ENCODE measurements at places on chromosomes 1 and 21.

DNA sequence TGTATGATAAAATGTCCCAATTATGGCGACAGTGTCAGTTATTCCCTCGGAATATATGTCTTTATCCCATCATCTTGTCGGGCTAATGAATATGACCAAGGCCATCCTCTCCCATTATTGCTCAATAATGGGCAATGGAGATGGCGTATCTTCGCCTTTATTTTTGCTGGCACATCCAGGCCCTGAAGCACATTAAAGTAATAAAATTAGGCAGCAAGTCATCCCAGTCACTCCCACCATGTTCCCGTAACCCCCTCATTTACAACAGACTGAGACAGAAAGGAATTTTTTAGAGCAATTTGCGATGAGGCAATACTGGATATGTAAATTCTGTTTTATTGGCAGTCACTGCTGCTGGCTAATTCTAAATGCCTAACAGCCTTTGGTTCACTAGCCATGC lies 35.3 kb downstream of the CLIC6 start:
- peak; percentile 16 for DNase-seq

- DNase-seq: no peak
Observed at GRCh38 chr1:211734791-211735190, 59.4 kb upstream of the NEK2 start.

DNA sequence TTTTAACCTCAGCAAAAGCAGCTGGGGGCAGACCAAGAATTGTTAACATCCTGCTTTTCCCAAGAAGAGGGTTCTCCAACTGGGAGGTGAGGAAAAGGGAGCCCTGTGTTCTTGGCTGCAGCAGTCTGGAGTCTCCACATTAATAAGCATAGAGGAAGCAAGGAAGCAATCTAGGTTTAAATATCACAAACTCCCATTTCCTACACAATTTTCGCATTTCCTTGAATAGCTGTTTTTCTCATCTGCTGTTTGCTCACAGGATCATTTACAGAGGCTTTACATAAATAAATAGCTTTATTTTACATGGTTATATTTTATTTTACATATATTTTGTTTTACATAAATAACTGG lies 124.0 kb downstream of the TRIM33 start:
- DNase-seq: no peak

DNA sequence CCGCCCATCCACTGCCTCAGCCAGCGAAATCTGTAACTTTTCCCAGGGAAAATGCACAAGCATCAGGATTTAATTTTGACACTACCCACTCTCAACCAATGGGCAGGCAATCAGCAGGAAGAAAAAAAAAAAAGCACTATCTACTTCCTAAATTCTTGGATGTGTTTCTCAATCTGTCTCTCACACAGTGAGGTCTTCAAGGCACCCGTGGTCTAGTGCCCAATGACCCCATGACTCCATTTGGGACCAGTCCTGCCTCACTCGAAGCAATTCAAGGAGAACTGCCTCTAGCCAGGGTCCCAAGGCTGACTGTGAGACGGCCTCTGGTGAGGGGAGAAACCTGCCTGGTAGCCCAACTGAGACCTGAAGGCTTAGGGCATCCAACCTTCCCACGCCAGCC lies 35.9 kb downstream of the CSF1 start:
- DNase-seq: no peak

GRCh38 chr1:58460469-58460868 lies 86.1 kb downstream of the OMA1 start:
- DNase-seq: no peak

GRCh38 chr1:213905344-213905743 lies 82.4 kb upstream of the PROX1 start:
- no peak for DNase-seq

DNA sequence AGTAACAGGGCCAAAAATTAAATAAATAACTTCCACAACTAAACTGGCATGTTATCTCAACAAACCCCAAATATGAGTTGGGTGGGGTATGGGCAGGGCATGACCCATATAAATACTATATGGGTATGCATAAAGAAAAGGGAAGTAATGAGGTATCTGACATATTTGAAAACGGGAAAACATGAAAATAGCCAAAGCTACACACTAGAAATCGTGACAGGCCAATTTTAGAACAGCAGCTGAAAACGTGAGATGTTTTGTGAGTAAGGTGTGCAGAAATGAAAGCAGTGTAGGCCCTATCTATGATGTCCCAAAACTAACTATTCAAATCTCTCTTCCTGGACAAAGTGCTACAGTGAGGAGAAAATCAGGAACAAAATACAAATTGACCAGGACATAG lies 537.9 kb upstream of the NR5A2 start:
- DNase-seq: no peak

DNA sequence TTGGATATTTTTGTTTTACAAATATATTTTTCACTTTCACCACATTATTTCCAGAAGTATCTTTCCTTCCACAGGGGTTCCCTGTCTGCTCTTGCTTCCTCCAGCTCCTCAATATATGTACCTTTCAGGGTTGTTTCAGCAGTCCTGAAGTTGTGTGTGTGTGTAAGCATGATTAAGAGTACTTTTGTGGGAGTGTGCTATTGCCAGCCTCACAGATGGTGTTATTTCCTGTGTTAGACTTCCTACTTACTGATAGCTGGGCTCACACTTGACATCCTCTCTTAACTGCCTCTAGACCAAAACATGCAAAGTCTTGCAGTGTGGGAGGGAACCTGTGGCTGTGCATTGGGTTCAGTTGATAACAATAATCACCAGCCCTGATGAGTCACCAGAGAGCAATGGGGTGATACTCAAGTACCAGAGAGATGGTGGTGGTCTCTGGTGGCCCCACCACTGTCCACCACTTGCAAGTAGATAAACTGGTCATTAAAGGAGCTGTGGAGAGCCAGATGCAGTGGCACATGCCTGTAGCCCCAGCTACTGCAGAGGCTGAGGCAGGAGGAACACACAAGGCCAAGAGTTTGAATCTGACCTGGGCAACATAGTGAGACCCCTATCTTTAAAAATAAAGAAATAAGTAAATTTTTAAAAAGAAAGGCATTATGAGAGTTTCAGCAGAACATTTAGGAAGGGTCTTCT lies 126.7 kb downstream of the NR5A2 start:
- no peak for DNase-seq

- no peak for DNase-seq
Observed at GRCh38 chr1:87333692-87334347, 5.1 kb downstream of the LMO4 start.

- DNase-seq: no peak
Observed at GRCh38 chr1:9486466-9487140, 52.7 kb upstream of the SLC25A33 start.

GRCh38 chr1:94236013-94236491 lies 1.3 kb downstream of the ARHGAP29 start:
- DNase-seq: no peak

DNA sequence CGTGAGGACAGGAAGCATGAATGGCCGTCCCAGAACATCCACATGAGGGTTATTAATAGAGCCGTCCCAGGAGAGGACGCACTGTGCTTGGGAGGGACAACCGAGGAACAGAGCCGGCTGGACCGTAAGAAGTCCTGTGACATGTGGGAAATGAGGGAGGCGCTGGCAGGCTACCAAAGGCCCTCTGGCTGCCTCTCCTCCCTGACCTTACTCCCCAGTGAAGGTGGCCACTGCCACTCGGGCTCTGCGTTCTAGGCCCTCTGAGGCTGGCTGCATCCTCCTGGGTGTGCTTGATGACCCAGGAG lies 15.5 kb upstream of the NPPB start:
- no peak for DNase-seq

- DNase-seq: no peak
Observed at GRCh38 chr1:168454211-168454815, 89.5 kb downstream of the XCL2 start.

DNA sequence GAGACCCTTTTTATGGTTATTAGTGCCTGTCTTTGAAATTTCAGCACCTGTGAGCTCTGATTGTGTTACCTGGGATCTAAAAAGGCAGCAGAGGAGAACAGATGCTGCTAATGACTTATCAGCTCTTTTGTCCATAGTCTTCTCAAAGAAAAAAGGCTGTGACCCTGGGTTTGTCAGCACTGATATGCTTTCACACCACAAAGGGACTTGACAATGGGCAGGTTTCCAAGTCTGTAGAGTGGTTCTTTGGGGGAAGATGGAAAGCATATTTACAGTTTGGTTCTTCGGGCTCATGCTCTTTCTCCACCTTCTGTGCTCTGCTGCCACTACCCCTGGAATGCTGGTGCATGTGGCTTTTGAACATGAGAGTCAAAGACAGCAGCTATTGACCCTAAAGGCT lies 32.0 kb downstream of the DNAJC6 start:
- no peak for DNase-seq

GRCh38 chr1:36947384-36947783 lies 86.9 kb downstream of the GRIK3 start:
- no peak for DNase-seq

DNA sequence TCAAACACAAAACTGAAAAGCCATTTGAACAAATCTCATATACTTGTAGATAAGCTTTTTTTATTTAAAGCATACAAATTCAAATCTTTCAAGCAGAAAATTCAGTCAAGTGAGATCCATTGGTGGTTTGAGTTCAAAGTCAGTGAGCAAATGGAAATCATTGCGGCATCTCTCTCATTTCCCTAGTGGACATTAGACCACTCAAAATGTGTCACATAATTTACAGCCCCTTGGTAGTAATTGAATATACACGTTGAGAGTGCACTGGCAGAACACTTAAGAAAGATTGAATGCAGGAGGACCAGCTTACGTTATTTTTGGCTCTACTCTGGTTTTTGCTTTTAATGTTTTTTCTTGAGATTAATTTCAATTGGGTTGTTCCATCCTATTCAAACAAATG lies 633.7 kb downstream of the USP25 start:
- DNase-seq: no peak

- DNase-seq: peak; percentile 40
Observed at GRCh38 chr21:26964170-26964778, 2.6 kb downstream of the ADAMTS5 start.

- DNase-seq: no peak
Observed at GRCh38 chr21:45854690-45855247, 126.8 kb upstream of the COL6A1 start.

DNA sequence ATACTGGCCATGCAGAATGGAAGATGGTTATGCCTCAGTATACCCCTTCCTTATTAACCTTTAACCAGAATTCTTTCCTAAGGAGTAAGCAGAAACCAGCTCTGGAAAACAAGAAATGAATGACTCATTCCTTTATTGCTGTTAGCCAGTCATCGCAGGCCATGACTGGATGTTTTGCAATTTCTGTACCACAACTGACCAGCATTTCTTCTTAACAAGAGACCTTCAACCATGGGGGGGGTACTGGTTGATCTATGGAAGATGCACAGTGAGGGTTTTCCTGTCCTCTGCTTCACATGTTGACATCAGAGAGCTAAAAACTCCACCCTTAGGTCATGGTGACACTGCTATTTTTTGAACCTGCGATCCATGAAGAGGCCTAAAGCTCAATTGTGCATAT lies 28.0 kb upstream of the RNF2 start:
- peak; percentile 69 for DNase-seq

DNA sequence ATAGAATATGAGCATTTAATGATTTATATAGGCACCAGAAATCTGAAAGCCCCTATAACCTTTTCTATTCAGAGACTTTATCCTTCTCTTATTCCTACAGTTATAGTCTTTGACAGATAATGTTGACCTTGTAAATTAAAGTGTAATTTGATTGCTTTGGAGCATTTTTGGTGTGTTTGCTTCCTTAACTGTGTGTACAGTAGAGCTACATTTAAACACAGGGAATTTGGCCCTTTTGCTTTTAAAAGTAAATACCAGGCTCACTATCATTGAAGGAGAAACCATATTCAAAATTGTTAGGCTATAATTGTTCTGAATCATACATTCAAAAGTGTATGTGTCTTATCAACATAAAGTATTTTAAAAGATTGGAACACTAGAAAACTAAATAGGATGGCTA lies 33.0 kb downstream of the STXBP3 start:
- no peak for DNase-seq

GRCh38 chr1:200346700-200347099 lies 63.1 kb downstream of the ZNF281 start:
- no peak for DNase-seq

DNA sequence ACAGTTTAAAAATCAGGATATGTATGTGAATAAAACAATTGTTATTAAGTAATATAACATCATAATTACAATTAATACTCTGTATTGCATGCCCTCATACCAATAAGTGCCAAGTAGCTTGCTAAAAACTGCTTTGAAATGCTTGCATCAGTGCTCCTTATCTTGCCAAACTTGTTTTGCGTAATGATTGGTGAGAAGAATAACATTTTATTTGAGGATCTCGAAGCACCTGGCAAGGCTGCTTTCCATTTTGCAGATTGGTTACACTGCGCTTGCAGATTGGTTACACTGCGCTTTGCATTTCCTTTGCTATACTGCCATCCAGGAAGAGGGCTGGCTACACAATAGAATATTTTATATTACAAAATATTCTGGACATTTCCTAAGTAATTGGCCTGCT lies 1.7 kb upstream of the PBX1 start:
- no peak for DNase-seq
